NCI-H1417 treated with DMSO at 0.1 percent for 48 hours (cell line): ENCODE measurements at places on chromosomes 6 and 20.

GRCh38 chr6:157896932-157897331, 73.9 kb downstream of the SNX9 start:
- DNase-seq, result no peak

DNA sequence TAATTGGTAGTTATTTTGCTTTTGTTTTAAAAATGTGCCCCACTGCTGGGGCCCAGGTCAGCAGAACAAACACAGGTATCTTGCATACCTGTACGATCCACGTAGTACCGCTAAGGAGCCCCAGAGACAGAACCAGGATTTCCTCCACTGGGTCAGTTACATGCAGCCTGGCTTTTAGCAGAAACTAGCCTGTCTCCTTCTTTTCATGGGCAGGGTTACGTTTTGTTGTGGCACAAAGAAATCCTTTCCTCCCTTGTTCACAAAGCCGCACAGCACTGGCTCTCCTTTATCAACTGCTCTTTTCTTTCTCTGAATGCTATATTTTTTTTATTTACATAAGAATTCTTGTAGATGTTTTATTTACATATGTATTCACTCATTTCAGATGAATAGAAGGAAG, 190.3 kb upstream of the POU3F2 start:
- no peak for DNase-seq

- no peak for DNase-seq
Observed at GRCh38 chr6:121040831-121041230, 293.4 kb downstream of the TBC1D32 start.

GRCh38 chr6:137588472-137588871, 94.3 kb upstream of the OLIG3 start:
- DNase-seq, result no peak

DNA sequence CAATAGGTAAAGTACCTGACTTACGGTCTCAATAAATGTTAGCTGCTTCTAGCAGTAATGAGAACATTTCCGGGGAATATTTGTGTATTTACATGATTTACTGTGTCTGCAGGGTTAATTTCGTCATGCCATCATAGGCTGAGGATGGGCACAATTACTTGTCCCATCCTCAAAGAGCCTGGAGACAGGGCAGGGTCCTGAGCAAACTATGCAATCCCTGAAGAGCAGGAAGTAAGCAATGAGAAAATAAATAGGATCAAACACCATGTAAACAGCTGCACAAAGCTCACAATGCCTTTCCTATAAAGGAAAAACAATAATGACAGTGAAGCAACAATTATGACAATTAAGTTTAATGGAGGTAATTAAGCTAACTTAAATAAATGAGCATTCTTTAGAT, 114.6 kb upstream of the FOXQ1 start:
- DNase-seq, result no peak

GRCh38 chr6:41937861-41938574, 3.6 kb downstream of the CCND3 start:
- DNase-seq, result no peak

DNA sequence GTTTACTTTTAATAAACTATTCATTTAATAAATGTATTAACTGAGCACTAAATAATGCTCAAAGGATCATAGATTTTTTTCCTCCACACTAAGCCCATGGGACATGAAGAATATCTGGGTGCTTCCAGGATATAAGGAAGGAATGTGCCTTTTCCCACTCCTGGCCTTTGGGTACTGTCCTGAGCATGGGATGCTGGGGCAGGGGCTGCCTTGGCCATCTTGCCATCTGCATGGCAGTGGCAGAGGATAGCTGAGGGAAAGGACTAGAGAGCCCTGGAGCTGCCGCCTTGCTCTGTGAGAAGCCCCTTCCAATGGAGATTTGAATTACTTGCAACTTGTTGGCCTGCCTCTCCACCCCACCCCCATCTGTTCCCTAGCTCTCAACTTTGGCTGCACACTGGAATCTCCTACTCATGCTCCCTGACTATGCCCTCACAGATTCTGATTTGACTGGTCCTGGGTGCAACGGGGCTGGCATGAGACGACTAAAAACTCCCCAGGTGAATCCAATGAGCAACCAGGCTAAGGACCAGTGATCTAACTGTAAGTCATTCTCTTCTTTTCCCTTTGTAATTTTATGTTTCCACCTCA, 15.6 kb downstream of the DDRGK1 start:
- no peak for DNase-seq

- no peak for DNase-seq
Observed at GRCh38 chr6:40723967-40724366, 136.8 kb upstream of the LRFN2 start.

- no peak for DNase-seq
Observed at GRCh38 chr6:168152306-168152963, 73.4 kb upstream of the FRMD1 start.

GRCh38 chr6:35494161-35494563, 2.7 kb downstream of the TEAD3 start:
- no peak for DNase-seq

DNA sequence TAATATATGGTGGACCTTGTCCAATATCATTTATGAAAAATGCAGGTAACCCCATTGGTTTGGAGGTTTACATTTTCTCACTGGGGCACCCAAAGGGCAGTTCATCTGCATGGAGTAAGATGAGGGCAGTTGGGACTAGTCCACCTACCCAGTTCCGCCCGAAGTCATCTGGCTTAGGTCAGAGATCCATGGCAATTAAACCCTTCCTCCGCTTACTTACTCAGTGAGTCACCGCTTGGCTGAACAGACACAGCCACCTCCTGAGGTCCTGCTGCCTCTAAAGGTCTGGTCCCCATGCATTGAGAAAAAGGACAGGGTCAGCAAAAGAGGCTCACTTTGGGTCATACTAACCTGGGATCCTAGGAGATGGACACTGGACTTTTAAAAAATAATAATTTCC, 102.9 kb upstream of the PRL start:
- no peak for DNase-seq

DNA sequence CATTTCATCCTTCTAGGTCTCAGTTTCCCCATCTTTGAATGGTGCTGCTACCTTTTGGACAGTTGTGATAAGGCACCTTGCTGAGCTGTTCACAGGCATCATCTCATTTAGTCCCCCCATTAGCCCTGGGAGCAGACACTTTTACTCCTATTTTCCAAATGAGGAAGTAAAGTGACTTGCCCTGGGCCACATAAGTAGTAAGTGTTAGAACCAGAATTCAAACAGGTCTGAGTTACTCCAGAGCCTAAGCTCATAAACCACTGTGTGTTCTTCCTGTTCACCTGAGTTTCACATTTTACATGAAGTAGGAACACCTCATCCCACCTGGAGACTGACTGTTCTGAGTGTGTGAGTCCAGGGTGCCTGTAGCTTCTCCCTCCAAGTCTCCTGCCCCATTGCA, 43.5 kb upstream of the EPB41L1 start:
- DNase-seq, result no peak

- no peak for DNase-seq
Observed at GRCh38 chr20:59042151-59042795, at the start of gene PRELID3B. Gene PRELID3B, minus strand, starts transcription at chr20:59042786. Its CDS starts 56 bp downstream, at chr20:59042730.

- no peak for DNase-seq
Observed at GRCh38 chr6:110404607-110405006, 10.8 kb downstream of the DDO start.

- DNase-seq, result no peak
Observed at GRCh38 chr6:39350723-39351505, 28.4 kb upstream of the KCNK16 start.

DNA sequence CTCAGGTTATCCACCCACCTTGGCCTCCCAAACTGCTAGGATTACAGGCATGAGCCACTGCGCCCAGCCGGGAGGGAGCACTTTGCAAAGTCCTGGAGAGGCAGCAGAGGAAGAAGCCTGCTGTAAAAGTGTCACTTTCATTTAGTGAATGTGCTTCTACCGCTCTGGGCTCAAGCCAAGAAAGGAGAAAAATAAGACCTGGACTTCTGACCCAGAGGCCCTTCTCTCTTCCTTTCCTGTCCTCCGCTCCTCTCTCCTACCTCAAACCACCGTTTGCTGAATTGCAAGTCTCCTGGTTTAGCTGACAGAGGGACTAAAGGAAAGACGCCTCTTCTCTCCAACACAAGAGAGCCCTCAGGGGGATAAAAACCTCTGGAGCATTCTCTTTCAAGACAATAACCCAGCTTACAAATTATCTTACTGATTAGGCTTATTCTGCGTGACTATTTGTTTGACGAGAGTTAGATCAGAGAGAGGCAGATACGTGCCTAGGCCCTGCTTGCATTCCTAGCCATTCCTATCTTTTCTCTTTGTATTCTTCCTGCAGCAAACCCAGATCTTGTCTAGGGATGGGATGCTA, 84.2 kb upstream of the SLC22A23 start:
- DNase-seq, result no peak

DNA sequence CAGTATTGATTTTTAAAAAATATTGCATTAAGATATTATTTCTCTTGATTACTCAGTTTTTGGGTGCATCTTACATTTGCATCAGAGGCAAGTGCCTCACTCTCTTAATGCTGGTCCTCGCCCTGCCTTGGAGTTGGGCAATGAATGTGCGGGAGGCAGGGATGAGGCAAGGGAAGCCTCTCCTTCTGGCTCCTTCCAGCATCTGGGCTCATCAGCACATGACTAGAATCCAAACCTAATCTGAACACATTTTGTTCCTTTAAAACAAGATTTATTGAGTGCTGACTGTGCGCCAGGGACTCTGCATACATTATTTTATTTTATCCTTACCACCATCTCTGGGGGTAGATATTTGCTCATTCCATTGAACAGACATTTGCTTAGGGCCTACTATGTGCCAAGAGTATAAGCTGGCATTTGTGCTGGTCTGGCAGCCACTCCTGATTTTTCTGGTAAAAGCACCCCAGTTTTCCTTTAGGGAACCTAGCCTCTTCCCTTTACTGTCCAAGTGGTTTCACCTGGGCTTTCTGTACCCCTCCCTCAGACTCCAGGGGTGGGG, 71.9 kb upstream of the ZNFX1 start:
- no peak for DNase-seq

DNA sequence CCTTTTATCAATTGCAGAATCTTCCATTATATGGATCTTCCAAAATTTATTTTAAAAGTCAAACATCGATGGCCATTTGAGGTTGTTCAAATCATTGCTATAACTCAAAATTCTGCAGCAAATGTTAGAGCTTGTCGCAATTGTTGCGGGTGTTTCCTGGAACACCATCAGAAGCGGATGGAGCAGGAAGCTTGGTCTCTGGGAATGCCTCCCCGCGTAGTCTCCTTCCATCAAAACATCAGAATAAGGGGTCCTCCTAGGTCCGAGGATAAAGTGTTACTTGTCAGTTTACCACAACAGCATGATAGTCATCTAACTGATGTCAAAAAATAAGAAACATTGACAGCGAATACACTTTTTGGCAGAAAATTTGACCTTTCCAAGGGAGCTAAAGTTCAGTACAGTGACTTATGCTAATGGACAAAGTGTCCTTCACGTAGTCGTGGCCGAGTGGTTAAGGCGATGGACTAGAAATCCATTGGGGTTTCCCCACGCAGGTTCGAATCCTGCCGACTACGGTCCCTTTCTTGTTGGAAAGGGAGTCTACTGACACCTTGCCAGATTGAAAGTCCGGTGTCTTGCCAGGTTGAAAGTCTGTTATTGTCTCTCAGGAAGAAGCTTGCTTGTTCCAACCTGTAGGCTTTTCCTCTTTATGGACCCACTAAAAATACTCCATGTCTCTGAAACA, 59.0 kb upstream of the ZNF184 start:
- no peak for DNase-seq

DNA sequence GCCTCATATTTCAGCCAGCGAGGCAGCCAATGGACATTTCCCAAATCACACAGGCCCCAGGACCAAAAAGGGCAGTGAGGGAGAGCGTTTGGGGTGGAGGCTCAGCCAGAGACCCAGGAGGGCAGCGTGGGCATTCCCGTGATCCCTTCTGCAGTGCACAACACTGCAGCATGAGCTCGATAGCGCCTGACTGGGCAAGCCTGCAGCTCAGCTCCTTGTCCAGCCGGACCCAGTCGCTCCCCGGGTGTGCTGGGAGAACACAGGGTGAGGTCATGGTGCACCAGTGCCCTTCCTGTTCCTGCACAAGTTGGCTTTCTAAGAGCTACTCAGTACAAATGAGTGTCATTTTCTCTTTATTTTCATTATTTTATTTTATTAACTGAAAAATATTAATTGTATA, 5.9 kb downstream of the TTLL2 start:
- no peak for DNase-seq

- DNase-seq, result no peak
Observed at GRCh38 chr20:47036091-47036870, 141.6 kb downstream of the EYA2 start.

DNA sequence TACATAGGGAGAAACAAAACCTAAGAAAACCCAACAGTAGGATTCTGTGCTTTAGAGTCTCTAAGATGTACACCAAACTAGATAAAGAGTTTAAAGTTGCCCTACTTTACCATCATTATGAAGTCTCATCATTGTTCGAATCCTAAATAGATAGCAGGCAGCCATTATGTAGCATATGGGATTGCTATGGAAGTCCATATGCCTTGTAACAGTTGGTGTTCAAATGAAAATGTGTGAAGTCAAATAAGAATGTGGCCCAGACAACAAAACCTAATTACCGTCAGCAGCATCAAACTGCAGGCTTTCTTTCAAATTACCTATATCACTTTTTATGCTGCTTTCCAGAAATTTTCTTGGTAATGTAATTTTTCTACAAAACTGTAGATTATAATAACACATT, 1380.1 kb downstream of the GRIK2 start:
- DNase-seq, result no peak

GRCh38 chr6:169479783-169480495, 221.9 kb downstream of the WDR27 start:
- DNase-seq, result no peak

DNA sequence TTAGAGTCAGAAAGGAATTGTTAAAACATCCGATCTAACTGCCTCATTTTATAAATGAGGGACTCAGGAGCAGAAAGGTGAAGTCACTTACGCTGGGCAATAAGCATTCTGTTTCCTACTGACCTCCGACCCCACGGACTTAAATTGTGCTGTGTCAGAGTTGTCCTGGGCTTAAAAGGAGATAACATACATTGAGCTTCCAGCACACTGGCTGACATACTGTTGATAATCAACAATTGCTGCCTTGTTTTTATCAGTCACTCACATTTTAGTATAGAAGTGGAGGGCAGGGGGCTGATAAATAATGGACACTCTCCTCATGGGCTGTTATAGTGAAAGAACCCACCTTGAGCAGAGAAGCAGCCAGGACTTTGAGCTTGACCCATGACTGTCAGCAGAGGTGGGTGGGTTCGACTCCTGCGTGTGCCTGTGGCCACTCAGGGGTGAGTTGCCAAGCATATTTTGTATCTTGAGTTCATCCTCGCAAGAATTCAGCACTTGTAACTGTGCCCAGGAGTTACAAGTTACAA, 166.5 kb upstream of the JARID2 start:
- no peak for DNase-seq

DNA sequence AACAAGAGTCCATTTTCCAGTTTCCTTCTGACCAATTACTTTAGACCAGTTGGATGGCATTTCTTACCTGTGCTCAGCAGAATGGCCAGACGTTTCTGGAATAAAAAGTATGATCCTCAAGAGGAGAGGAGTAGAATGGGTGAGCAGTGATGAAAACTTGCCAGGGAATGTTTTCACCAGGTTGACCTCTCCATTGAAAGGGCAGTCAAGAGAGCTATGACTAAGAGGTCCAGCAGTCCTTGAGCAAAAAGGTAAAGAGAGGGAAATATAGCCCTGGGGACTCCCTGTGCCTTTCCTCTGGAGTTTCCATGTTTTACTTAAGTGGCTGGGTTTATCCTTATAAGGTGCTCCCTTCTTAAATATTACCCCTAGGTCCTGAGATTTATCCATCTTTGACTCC, 210.9 kb downstream of the TBX18 start:
- DNase-seq, result no peak
